ENCODE measurements at places on chromosomes 7 and 10.

- DNase-seq: no peak
Observed at GRCh38 chr10:5968037-5968680, 9.2 kb downstream of the IL15RA start.

DNA sequence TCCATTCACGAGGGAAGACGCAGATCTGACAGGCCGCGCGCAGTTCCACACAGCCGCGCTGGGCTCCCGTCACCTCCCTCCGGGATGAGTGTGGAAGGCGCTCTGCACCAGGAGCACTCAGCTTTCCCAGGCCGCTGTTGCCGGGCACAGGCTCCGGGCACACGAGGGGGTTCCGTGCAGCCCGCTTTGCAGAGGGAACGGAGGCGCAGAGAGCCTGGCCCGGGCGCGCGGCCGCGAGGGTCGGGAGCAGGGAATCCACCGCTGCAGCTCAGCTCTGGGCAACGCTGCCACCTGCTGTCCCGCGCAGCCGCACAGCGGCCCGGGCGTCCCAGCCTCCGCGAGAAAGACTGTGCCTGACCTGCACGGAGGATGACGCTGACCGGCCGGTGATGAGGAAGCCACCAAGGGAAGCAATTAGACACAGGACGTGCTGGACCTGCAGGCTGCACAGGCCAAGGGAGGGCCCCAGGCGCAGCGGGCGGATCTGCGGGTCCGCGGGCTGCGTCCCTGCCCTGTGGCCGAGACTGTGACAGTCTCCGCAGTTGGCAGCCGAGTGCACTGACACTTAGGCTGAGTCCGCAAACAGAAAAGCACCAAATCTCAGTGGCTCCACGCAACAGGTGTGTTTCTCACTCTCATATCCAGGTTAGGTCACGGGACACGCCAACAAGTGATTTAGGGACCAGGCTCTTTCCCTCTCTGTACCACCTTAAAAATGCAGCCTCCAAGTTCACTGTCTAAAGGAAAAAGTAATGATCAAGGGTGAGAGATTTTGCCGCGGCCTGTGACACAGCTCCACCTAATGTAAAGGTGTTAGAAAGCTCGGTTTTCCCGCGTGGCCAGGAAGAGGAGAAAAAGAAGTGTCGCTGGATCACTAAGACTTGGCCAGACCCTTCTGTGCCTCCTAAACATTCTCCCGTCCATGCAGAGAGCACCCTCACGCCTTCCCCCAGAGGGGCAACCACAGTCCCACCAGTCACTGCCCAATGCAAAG is 94.5 kb downstream of the SEC61G start:
- DNase-seq: no peak

DNA sequence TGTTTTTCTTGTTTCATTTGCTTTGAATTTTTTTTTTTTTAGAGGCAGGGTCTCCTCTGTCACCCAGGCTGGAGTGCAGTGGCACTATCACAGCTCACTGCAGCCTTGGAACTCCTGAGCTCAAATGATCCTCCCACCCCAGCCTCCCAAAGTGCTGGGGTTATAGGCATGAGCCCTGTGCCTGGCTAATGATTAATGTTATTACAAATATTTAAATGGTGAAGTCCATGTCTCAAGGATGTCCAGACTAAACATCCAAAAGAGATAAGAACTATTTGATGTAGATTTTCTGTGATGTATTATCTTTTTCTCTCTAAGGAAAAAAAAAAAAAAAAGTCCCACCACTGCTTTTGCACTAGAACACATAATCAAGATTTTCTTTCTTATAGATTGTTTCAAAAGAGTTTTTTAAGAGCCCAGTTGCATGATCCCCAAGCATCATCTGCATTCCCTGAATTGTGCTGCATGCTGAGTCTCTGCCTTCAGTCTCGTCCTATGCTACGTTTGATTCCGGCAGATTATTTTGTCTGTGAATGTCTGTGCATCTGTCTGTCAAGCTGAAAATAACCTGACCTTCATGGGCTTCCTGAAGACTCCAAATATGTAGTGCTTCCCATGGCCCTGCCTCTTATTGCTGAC is 33.4 kb downstream of the MACROH2A2 start:
- no peak for DNase-seq

- DNase-seq: no peak
Observed at GRCh38 chr10:59281861-59282260, 80.5 kb downstream of the FAM13C start.

- no peak for DNase-seq
Observed at GRCh38 chr7:107579885-107580715, at the start of gene BCAP29. Gene BCAP29, plus strand, starts transcription at chr7:107580246. Its CDS starts 527 bp downstream, at chr7:107580773.

All from AG04450 (cell line).